Ecto neural progenitor cell (in vitro differentiated cells): ENCODE measurements at places on chromosomes 7 and 10.

DNA sequence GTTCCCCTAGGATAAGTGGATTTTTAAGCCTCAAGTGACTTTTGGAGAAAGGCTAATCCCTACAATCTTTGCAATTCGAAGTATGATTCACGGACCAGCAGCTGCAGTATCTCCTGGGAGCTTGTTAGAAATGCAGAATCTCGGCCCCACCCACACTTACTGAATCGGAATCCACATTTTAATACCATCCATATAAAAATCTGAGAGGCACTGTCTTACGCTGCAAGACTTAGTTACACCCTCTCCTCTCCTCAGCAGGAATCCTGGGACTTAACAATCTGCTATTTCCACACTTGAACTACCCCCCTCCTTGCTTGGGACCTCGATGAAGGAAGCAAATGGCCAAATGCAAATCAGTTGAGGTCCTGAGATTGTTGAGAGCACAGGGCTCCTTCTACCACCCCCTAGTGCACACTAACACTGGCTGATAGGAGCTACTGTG, 21.0 kb downstream of the ITPRIP start:
- DNase-seq = no peak

DNA sequence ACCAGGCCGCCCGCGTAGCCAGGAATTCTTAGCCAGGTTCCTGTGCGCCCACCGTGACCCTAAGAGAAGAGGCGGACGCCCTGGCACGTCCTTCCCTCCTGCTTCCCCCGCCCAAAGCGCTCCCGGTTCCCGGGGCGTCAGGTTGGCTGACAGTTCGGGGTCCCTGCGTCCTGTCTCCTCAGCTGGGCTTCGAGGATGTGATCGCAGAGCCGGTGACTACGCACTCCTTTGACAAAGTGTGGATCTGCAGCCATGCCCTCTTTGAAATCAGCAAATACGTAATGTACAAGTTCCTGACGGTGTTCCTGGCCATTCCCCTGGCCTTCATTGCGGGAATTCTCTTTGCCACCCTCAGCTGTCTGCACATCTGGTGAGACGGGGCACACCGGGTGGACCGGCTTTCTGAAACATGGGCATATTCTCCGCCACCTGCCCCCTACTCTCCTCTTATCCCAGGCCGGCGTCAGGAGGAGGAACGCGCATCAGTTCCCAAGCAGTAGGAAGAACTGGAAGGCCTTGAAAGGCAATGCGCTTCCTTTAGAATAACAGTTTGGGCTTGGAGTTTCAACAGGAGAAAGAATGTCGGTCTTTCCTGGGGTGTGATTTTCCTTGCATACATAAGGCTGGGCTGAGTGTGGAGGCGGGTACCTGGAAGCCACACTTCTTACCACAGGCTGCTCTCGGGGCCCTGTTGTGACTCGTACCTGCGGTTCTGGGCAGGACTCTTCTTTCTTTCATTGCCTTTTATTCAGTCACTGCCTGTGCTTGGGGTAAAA, 728 bp downstream of the CAV2 start:
- DNase-seq = peak; percentile 61

DNA sequence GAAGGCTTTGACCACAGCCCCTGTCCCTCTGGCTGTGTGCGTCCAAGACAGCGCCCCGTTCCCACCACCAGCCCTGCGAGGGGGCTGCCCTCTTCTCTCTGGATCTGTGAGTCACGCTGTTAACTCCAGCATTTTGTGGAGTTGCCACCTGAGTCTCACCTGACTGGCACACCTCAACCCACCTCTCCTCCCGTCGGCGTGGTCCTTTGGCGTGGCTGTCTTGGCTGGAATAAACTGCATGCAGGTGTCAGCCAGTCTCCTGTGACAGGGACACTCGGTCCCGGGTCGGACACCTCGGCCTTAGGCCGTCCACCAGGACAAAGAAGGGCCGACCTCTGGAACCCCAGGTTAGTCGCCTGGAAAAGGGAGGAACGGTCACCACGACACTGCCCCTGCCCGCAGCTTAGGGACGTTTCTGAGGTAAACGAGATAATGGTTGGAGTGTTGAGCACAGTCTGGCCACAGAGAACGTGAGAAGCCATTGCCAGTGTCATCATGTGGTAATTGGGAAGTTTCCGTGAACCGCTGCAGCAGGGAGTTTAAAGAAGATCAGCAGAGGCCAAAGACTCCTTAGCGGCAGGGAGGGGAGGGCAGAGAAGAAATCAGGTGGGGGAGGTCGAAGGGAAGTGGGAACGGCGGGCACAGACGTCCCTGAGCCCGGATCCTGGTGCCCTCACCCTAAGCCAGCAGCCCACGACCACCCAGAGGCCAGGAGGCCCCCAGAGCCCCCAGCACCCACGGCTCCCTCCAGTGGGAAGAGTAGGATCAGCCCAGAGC, 73.6 kb upstream of the FAM20C start:
- DNase-seq = peak; percentile 44

DNA sequence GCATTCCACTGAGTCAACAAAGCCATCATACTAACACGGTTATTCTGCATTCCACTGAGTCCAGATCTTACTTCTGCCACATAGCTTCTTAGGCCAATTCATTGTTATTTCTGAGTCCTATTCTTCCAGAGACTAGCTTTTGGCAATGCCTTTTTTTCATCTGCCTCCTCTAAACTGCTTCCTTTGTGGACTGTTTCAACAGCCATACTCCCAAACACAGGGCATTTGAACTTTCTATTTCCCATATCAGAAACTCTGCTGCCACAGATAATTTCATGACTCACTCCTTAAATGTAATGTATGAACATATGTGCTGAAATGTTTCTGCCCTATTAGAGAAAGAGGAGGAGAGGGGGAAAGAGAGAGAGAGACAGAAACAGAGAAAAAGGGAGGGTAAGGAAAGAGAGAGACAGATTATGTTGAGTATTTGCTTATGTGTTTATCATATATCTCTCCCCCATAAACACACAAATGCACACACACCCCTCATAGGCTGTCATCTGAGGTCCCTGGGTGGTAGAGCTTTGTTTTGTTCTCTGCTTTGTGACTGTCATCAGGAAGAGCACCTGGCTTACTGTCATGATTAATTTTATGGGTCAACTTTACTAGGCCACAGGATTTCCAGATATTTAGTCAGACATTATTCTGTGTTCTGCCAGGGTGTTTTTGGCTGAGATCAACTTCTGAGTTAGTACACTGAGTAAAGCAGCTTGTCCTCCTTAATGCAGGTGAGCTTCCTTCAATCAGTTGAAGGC, 308.0 kb upstream of the KCND2 start:
- DNase-seq = no peak

GRCh38 chr7:27377988-27378387, 135.4 kb downstream of the EVX1 start:
- DNase-seq = no peak

DNA sequence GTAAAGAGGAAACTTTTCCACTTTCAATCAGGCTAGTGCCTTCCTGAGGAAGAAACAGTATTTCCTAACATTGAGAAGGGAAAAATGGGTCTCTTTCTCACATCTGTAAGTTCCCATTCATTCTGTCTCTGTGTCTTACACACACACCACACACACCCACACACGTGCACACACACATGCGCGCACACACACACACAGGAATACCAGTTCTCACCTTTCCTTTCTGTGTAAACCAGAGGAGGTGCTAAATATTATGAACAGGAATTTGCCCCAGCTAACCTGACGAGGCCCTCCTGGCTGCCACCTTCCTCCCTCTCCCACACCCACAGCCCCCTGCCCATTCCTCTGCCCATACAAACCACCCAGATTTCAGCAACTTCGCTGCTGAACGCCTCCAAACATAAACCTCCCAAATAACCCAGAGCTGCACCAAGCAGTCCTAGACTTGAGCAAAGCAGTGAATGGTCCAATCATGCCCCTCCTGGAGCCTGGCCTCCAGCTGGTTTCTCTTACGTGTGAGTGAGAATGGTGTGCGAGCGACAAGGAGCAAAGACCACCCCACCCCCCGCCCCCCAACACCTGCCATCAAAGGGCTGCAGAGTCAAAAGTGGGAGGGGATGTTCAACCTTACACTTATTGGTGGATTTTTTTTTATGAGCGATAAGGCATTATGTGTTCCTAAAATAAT, 190.5 kb downstream of the HECW1 start:
- no peak for DNase-seq

DNA sequence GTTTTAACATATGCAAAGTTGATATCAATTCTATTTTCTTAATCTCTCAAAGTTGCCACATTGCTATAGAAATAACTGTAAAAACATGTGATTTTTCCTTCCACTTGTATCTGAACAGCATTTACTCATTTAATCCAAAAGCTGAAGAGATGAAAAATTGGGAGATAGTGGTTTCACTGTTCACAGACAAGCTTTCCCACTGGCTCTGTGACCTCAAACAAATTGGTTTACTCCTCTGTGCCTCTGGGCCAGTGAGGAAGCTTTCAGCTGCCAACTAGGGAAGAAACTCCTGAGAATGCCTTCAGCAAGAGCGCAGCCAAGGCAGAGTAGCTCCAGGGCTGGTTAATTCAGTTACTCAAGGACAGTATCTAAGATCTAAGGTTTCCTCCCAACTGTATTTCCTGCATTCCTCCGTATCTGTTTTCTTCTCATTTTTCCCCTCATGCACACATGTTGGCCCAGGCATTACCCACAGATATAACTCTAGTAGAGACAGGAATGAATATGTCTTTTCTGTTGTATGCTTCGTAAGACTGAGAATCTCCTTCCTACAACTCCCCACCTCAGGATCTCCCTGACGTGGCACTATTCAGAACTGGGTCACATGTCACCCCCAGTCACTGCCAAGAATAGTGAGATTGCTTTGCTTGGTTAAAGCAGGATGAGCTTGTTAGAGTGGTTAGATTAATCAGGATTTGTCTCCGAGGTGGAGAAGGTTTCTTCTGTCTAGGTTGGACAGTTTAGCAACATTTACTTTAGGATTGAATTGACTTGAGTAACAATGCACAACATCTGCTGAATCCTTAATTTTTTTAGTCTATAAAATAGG, 315.7 kb downstream of the NRG3 start:
- no peak for DNase-seq

DNA sequence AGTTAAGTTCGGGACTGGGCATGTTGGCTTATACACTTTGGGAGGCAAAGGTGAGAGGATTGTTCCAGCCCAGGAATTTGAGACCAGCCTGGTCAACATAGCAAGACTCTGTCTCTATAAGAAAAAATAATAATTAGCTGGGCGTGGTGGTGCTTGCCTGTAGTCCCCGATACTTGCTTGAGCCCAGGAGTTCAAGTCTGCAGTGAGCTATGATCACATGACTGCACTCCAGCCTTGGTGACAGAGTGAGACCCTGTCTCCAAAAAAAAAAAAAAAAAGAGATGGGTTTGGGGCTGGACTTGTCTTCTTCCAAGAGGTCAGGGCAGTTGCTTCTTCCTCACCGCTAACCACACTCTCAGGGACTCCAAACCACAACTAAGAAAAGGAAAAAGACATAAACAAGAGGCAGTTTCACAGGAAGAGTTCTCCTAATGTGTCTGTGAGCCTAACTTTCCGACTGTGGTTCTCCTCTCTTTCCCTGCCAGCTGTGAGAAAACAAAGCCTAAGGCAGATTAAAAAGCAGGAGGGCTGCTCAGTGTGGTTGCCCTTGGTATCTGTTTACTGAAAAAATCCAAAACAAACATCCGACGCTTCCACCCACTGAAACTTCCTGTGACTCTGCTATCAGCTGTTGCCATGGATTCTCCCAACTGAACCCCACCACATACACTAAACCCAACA, 2.4 kb upstream of the SERPINE1 start:
- no peak for DNase-seq

- no peak for DNase-seq
Observed at GRCh38 chr10:11192304-11193000, 174.8 kb downstream of the CELF2 start.

DNA sequence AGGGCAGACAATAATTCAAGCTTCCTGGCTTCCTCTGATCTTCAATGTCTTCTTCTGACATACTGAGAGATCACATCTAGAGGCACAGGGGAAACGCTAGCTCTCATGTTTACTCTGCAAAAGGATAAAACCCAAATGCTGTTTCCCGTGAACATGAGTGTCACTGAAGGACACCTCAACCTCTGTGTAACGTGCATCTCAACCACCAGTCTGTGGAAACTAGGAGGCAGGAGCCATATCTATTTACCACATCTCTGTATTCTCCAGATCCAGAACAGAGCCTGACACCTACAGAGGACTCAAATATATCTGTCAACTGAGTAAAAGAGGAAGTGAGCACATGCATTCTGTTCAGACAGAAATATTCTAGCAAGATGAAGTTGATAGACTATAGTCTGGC, 140.3 kb upstream of the TARP start:
- DNase-seq = no peak

- no peak for DNase-seq
Observed at GRCh38 chr10:16942381-16943078, 125.3 kb upstream of the RSU1 start.

- no peak for DNase-seq
Observed at GRCh38 chr10:95650232-95650631, 6.3 kb downstream of the ALDH18A1 start.

- peak; percentile 13 for DNase-seq
Observed at GRCh38 chr10:119084896-119085295, 4.3 kb upstream of the EIF3A start.

DNA sequence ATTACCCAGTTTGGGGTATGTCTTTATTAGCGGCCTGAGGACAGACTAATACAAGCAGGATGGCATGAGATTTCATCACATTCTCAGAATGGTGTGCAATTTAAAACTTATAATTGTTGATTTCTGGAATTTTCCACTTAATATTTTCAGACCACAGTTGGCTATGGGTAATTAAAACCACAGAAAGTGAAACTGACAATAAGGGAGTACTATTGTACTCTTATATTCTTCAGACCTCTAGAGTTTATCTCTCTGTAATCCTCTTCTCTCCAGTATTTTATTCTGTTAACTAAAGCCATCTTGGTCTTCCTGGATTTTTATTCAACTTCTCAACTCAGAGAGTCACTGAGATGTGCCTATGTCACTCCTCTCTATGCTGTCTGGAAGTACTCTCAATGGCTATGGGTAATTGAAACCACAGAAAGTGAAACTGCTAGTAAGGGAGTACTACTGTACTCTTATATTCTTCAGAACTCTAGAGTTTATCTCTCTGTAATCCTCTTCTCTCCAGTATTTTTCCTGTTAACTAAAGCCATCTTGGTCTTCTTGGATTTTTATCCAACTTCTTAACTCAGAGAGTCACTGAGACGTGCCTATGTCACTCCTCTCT, 118.3 kb downstream of the PPP1R17 start:
- no peak for DNase-seq

DNA sequence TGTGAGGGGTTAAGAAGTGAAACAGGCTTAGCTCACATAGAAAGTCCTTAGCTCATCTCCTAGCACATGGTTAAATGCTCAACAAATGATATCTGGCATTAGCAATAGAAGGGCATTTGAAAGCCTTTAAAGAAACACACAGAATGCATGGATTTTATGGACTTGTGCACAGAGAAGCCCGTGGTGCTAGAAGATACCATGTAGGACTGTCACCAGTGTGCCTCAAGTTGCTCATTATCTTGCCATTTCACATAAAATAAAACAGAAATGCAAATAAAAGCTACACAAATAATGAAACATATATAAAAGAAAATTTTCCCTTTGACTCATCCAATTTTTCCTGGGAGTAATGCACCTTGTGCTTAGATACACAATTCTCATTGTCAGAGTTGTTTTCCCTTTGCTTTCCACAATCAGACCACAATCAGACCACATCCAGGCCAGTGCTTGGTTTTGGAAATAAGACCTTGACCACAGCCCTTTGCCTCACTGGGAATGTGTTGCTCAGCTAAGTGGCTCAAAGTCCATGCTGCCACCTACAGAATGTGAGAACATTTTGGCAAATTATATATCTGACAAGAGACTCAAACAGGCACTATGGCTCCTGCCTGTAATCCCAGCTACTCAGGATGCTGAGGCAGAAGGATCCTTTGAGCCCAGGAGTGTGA, 9.5 kb upstream of the WDR11 start:
- no peak for DNase-seq

- no peak for DNase-seq
Observed at GRCh38 chr7:41979834-41980307, 257.1 kb downstream of the GLI3 start.
